ENCODE measurements at places on chromosomes 1 and 21.
A peak's percentile ranks its signal among the peaks of the same experiment; 100 is the strongest.

DNA sequence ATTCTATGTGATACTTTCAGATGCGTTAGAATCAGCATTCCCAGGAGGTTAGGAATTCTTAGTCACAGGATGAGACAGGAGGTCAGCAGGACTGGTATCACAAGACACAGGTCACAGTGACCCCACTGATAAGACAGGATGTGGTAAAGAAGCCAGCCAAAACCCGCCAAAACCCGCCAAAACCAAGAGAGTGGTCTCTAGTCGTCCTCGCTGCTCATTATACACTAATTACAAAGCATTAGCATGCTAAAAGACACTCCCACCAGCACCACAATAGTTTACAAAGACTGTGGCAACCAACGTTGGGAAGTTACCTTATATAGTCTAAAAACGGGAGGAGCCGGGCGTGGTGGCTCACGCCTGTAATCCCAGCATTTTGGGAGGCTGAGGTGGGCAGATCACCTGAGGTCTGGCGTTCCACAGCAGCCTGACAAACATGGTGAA is 13.9 kb upstream of the ACTA1 start:
- DNase-seq = no peak

- no peak for DNase-seq
Measured at GRCh38 chr1:14800500-14801076, 202.1 kb downstream of the KAZN start.

DNA sequence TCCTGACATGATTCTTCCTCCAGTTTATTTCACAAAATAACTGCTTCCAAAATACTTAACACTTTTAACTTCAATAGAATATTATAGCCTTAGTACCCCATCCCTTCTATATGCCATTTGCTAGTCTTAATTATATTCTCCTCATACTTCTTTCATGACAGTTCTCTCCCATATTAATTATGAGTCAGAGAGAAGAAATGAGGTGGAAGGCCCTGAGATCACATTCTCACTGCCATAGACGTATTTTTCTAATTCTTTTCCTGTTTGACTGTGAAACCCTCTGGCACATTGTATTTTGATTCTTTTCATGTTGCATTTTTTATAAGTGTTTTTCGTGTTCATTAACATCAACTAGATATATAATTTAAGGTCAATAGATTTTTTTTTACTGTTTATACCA is 88.4 kb downstream of the GTF2B start:
- DNase-seq = no peak

DNA sequence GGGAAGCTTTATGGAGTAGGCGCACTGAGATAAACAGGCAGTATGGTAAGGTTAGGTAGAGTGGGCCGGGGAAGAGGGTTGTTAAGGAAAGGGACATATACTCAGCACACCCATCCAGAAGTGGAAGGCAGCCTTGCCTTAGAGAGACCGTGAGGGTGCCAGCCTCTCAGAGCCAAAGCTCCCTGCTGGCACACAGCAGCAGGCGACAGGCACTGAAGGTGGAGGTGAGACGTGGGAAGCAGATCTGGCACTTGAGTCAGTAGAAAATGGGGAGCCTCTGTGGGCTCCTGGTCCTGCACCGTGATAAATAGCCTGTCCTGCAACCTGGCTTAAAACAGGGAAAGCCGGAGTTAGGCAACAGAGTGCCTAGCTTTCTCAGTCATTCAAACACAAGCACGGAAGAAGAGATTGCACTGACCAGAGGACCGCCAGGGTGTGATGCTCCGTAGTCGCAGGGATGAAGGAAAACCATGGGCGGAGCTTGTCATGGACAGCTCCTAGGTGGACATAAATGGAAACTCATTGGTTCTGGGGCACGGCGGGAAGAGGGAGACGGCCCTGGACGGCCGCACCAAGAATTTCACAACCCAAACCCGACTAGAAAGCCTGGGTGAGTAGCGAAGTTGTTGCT is 15.5 kb downstream of the KCNK1 start:
- DNase-seq = no peak

DNA sequence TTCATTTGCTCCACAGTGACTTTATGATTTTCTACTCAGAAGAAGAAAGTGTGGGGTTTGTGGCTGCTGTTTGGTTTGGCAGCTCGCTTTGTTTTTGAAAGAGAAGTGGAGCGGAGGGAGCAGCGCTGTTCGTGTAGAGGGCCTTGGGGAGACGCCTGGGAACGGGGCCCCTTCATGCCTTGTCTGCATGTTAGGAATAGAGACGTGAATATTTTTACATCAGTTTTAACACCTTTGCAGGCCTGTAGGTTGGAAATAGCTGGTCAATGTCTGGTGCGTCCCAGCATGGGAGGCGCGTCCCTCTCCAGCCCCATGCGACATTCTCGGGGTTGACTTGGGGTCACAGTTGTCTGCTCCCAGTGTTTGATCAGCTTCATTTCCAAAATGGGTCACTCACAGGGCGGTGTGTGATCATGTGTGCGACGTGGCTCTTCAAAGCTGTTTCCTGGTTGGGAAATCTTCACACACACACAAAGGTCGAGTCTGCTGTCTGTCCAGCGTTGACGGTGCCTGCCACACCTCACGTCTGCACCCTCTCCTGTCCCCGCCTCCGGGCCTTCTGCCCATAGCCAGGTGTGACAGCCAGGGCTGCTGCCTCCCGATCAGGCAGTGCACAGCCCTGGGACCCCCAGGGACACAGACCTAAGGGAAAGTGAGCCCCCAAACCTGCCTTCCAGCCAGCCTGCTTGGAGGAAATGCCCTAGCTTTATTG is 149.2 kb downstream of the PSMG1 start:
- peak; percentile 87 for DNase-seq

GRCh38 chr1:239386453-239387303 is at the start of gene CHRM3:
TSS of gene CHRM3 (plus strand) at chr1:239386568. CDS start at chr1:239907452, 520,884 bp downstream.
- DNase-seq = peak; percentile 89

GRCh38 chr1:246280551-246280950 is 226.5 kb downstream of the SMYD3 start:
- no peak for DNase-seq

DNA sequence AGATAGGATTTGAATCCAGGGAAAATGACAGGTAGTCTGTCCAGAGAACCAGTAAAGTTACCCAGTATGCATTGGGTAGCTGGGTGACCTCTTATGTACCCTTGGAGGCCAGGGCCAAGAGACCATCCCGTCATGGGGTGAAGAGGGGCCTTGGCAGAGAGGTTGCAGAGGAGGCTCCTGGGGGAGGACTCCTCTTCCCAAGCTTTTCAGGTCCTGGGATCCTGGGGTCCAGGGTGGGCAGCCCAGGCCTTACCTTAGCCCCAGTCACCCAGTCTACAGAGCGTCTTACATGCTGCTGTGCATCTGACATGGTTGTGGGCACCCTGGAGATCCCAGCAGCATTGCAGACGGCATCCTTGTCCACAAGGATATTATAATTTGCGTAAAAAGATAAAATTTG is 14.0 kb downstream of the PMF1 start:
- no peak for DNase-seq

DNA sequence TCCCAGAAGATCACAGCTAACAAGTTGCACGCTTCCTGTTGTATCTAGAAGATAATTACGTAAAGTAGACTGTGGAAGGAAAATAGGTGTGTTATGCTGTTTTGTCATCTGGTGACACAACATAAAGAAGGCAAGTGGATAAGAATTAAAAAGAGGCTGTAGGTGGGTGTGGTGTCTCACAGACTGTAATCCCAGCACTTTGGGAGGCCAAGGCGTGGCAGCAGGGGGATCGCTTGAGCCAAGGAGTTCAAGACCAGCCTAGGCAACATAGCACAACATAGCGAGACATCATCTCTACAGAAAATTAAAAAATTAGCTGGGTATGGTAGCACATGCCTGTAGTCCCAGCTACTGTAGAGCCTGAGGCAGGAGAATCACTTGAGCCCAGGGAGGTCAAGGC is 17.9 kb upstream of the ZNF281 start:
- DNase-seq = no peak

- DNase-seq = peak; percentile 71
Measured at GRCh38 chr1:19484338-19484797, 971 bp downstream of the CAPZB start.

- DNase-seq = no peak
Measured at GRCh38 chr1:109740615-109741373, at the start of gene GSTM3. TSS of gene GSTM3 (minus strand) at chr1:109741038. CDS start at chr1:109740287, 751 bp downstream.

DNA sequence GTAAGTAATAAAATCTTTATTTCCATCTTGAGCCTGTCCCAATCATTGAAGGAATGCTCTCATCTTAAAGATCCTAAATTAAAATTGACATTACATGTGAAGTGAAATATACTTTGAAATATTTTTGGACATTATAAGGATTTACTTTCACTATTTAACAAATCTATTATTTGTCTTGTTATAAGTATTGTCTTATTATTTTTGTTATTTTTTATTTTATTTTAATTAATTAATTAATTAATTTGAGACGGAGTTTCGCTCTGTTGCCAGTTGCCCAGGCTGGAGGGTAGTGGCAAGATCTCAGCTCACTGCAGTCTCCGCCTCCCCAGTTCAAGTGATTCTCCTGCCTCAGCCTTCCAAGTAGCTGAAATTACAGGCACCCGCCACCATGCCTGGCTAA is 343.2 kb downstream of the DPYD start:
- DNase-seq = no peak

GRCh38 chr1:31717341-31717740 is 13.5 kb upstream of the COL16A1 start:
- no peak for DNase-seq

GRCh38 chr1:117573386-117574023 is 32.3 kb upstream of the TENT5C start:
- DNase-seq = no peak

DNA sequence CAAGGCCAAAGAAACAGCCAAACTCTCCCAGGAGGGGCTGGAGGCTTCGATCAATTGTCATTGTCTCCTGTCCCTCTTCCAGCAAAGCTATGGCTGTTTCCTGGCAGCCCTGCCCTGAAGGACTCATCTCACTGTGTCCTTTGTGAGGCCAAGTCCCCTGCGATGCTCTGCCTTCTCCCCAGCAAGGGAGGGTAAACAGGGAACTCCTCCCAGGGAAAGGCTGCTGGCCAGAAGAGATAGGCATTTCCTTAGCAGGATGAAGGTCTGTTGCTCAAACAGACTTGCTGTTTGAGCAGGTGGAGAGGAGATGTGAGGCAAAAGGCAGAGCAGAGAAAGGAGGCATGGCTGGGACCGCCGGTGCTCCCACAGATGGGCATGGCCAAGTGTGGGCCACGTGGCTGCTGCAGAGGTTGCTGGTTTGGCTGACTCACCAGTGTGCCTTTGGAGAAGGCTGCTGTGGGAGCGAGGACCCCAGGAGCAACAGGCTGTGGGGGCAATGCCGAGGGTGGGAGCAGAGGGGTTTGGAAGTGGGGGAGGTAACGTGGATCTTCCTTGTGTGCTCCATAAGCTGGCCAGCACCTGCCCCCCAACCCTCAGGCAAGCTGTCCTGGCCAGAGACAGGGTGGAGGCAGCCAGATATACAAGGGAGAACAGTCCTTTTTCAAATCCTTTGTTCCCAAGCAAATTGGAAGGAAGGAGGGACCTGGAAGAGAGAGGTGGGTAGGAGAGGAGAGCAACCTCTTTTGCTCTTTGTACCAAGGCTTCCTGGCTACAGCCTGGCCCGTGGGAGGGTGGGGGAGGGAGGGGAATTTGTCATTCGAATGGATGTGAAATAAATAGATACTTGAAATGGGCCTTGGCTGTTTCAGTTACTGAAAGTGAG is 449.8 kb downstream of the SIPA1L2 start:
- no peak for DNase-seq

- DNase-seq = peak; percentile 70
Measured at GRCh38 chr1:65148548-65149350, 746 bp downstream of the AK4 start.

- DNase-seq = peak; percentile 15
Measured at GRCh38 chr1:24294716-24295371, 24.3 kb upstream of the GRHL3 start.

DNA sequence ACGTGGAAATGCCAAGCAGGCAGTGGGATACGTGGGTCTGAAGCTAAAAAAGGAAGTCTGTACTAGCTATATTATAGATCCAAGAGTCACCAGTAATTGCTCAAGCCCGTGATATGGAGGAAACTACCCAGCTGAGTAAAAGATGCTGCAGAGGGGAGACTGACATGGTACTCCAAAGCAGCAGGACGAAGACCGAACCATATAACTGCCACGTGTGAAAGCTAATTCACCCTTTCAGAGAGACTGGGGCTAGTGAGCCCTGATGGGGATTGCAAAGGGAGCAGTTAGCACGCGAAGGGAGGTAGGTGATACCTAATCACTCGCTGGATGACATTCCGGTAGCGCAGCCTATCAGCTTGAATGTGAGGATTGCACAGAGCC is 316 bp downstream of the AP4B1 start:
- DNase-seq = no peak

- no peak for DNase-seq
Measured at GRCh38 chr1:8625491-8625890, 191.9 kb downstream of the RERE start.

DNA sequence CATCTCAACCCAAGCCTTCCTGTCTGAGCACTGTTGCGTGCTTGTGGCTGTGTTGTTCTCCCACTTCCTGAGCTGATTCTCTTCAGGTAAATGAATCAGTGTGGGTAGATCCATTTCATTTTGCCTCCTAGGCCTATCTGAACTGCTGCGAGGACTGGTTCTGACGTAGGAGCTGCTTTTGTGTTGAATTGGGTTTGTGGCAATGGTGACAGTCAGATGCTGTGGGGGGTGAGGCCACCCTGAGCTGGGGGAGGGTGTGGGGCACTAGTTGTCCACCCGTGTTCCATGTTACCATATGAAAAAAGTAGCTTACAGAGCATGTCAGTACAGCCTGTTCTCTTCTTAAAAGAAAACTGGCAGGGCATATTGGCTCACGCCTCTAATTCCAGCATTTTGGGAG is 81.5 kb downstream of the MRPS6 start:
- no peak for DNase-seq

DNA sequence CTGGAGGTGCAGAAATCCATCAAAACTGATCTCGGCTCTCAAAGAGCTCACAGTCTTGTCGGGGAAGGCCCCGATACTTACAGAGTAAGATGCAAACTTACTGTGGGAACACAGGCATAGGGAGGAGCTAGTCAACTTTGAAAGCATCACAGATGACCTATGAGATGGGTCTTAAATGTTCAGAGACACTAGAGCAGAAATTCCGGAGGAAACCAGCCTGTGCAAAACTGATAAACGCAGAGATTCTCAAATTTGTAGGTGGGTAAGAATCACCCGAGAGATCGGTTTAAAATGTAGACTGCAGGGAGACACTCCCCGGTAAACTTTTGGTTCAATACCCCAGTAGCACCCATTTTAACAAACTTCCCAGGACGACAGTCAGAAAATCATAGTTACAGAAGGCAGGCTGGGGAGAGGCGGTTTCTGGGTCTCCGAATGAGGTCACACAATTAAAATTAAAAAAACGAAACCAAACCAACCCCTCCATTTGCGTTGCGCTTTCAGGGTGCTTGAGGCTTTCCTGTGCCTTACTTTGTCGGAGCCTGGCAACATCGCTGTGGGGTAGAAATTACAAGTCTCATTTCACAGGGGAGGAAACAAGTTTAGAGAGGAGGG is 755 bp upstream of the THRAP3 start:
- DNase-seq = no peak

DNA sequence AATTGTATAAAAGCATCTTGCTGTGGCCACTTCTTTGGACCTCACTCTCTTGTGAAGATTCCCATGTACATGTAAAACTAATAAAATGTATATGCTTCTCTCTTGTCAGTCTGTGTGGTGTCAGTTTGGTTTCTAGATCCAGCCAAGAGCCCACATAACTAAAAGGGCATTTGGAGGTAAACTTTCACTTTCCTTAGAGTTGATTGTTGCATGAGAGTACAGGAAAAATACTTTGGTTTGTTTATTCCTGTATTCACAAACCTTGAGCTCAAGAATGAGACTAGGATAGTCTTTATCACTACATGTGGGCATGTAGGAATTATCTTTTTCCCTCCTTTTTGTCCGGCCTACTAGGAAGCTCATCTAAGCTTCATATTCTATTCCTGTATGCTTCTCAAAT is 50.9 kb downstream of the KCTD3 start:
- no peak for DNase-seq

GRCh38 chr1:89633248-89633799 is 404 bp downstream of the LRRC8C start:
- DNase-seq = peak; percentile 81
